Mesothelial cell of epicardium (in vitro differentiated cells): ENCODE measurements at places on chromosomes 1 and 21.
A peak's percentile ranks its signal among the peaks of the same experiment; 100 is the strongest.

DNA sequence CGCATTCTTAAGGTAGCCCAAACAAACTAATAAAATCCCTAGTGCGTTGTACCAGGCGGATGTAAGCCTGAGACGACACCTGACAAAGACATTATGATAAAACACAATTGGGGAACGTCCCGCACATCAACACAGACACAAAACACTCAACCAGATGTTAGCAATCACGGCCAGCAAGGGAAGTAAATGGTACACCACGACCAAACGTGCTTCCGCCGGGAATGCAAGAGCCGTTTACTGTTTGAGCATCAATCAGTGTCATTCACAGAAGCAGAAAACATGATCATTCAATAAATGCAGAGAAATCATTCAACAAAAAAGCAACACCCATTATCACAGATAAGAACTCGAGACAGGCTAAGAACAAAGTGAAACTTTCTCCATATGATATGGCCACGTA is 49.4 kb upstream of the COL18A1 start:
- no peak for DNase-seq

DNA sequence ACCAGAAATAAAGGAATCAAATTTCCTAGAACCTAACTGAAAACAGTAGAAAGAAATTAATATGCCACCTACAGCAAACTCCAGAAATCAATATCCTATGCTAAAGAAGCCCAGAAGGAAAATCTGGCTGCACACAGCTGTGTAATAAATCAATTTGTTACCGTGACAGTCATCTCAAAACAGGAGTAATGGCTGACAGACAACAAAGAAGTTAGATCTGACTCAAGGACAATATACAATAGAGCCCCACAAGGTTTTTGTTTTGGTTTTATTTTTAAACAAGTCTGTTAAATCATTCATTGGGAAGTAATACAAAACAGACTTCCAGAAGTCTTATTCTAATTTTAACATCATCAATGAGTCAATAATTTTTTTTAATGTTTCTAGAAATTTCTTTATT is 168.4 kb downstream of the RERE start:
- no peak for DNase-seq

GRCh38 chr21:32868631-32869454 is 97.3 kb upstream of the PAXBP1 start:
- no peak for DNase-seq

DNA sequence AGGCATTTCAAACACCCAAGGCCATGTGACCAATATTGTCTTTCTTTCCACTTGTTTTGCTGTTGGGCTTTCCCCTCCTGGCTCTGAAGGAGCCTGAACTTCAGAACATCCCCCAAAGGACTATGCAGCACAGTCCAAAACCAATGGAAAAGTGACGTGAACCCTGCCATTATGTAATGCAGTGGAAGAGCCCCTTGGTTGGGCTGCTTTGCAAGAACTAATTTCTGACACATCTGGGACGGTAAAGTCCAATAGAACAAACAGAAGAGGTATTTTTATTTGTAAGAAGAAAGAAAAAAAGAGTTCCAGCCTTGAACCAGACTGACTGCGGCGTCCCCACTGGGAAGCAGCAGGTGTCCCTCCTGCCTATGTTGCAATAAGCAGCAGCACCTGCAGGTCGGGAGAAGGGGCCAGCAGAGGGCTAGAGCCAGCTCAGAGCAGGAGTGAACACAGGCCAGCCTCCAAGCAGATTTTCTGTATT is 116.7 kb downstream of the CDC7 start:
- DNase-seq = no peak

GRCh38 chr1:231918239-231919015 is 291.8 kb downstream of the DISC1 start:
- no peak for DNase-seq

GRCh38 chr1:14538335-14538734 is 60.1 kb upstream of the KAZN start:
- DNase-seq = no peak

GRCh38 chr1:46550751-46551231 is 656 bp downstream of the KNCN start:
- no peak for DNase-seq

- no peak for DNase-seq
These were observed 41.6 kb upstream of the SEC16B start for GRCh38 chr1:178011465-178011828.

DNA sequence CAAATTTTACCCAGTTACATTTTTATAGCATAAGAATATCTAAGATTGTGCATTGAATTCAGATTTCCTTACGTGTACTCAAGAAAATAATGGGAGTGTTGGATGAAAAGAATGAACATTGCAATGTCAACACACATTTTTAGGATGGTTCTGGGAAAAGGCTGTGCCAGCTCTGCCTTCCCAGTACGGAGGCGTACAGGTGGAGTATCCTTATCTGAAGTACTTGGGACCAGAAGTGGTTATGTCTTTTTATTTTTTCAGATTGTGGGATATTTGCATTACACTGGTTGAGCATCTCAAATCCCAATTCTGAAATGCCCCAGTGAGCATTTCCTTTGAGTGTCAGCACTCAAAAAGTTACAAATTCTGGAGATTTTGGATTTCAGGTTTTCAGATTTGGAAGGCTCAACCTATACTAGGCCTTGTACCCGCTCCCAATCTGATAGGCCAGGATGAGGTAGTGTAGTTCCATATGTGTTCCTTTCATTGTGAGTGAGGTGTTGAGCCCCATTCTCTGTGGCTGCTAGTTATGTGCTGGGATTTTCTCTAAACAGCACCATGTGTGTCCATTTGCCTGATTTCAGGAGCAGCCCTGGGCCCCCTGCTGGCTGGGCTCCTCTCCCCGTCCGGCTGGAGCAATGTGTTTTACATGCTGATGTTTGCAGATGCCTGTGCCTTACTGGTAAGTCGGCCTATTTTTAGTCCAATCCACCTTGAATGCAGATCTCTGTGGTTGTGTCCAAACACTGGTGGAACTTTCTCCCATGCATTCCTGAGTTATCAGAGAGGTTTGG is 60.8 kb downstream of the SLC37A1 start:
- no peak for DNase-seq

DNA sequence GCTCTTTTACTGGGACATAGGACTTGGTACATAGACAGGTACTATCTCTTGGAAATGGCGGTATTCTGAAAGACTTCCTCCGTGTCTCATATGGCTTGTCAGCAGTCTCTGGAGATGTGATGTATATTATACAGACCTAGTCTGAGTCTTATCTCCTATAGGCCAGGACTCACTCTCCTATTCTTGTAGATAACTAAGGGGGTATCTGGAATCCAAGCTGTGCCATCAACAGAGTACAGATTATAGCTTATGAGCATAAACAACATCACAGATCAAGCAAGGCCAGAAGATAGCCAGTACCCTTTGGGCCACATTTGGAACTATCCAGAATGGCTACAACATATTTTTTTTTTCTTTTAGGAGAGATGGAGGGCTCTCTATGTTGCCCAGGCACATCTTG is 16.1 kb upstream of the RIMKLA start:
- DNase-seq = no peak

DNA sequence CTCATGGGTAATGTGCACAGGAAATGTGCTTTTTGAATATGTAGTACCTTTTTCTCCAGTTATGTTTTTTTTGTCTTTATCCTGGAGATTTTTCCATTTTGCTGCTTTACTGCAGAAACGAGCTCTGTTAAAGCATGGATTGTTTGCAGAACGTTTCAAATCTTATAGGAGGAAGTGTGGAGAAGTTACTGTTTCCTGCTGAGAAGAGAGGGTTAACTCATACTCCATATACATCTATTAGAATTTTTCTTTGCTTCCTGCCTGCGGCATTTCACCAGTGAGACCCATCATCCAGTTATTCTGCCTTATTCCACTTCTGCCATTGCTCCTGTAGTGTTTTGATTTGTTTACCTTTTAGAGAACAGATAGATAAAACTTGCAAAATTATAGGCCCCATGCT is 2.0 kb downstream of the RPRD2 start:
- DNase-seq = no peak

- no peak for DNase-seq
These were observed 23.1 kb downstream of the UBE2G2 start for GRCh38 chr21:44778499-44778911.

GRCh38 chr1:156122519-156123355 is 8.2 kb downstream of the LMNA start:
- no peak for DNase-seq

- DNase-seq = no peak
These were observed 38.4 kb downstream of the VCAM1 start for GRCh38 chr1:100757946-100758345.

DNA sequence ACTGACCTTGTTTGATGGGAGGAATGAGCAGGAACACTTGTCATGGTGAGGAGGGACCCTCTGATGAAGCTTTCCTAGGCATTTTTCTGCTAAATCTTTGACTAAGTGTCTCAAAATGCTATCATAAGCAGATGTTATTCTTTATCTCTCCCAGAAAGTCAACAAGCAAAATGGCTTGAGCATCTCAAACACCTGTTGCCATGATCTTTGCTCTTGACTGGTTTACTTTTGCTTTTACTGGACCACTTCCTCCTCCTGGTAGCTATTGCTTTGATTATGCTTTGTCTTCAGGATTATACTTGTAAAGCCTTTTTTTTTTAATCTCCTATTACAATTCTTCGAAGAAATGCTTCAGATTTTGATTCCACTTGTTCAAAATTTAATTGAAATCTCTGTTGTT is 157.4 kb downstream of the GPR52 start:
- no peak for DNase-seq

- DNase-seq = no peak
These were observed 675.6 kb downstream of the SMYD3 start for GRCh38 chr1:245831518-245831917.

DNA sequence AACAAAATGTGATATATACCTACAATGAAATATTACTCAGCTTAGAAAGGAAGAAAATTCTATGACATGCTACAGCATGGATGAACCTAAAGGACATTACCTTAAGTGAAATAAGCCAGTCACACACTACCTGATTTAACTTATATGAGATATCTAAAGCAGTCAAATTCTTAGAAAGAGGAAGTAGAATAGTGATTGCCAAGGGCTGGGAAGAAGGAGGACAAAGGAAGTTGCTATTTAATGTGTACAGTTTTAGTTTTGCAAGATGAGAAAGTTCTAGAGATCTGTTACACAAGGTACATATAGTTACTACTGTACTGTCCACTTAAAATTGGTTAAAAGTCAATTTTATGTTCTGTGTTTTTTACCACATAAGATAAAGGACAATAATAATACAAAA is 87.5 kb upstream of the KCTD3 start:
- no peak for DNase-seq

- no peak for DNase-seq
These were observed 66.1 kb upstream of the SERBP1 start for GRCh38 chr1:67496329-67496728.

- no peak for DNase-seq
These were observed 7.0 kb downstream of the TAS1R2 start for GRCh38 chr1:18852501-18852900.

- peak; percentile 38 for DNase-seq
These were observed 7.5 kb downstream of the NBPF1 start for GRCh38 chr1:16605532-16606505.

DNA sequence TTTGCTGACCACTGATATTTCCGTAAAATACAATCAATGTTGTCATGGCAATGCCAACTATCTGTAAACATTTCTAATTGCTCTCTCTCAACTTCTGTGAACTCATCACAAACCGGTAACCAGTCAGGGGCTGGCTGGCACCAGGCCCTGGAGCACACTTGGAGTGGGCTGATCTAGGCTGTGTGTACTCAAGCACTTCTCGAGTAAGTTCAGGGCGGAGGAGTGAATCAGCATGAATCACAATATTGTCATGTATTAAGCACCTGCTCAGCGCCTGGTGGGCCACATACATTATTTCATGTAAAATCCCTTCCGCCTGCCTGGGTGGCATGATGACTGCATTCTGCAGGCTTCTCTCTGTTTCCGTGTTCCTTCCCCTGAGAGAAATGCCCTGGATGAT is 212.4 kb downstream of the FOXD2 start:
- DNase-seq = peak; percentile 38

DNA sequence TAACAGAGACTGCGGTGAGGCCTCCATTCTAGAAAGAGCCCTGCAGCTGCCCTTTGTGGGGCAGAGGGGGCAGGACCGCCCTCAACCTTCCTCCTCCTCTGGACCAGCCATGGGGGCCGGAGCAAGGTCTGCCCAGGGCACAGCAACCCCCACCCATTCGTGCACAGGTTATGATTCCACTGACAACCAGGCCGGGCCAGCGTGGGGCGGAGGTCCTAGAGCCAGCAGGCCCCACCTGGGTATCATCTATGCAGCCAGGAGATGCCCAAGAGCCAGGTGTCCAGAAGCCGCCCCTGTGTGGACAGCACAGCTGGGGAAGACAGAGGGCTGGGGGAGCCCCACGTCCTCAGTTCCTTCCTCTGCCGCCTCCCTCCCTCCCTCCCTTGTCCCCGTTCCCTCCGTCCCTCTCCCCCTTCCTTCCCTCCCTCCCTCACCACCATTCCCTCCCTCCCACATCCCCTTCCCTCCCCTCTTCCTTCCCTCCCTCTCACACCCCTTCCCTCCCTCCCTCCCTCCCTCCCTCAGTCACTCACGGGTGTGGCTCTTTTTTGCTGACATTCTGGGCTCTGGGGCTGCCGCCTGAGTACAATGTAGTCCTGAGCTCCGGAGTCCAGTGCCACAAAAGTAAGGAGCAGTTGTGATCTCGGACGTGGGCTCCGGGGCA is 12.3 kb downstream of the RNF223 start:
- no peak for DNase-seq

GRCh38 chr1:229653420-229653819 is 27.4 kb downstream of the URB2 start:
- DNase-seq = no peak

- DNase-seq = no peak
These were observed 51.0 kb downstream of the F3 start for GRCh38 chr1:94490556-94490955.

DNA sequence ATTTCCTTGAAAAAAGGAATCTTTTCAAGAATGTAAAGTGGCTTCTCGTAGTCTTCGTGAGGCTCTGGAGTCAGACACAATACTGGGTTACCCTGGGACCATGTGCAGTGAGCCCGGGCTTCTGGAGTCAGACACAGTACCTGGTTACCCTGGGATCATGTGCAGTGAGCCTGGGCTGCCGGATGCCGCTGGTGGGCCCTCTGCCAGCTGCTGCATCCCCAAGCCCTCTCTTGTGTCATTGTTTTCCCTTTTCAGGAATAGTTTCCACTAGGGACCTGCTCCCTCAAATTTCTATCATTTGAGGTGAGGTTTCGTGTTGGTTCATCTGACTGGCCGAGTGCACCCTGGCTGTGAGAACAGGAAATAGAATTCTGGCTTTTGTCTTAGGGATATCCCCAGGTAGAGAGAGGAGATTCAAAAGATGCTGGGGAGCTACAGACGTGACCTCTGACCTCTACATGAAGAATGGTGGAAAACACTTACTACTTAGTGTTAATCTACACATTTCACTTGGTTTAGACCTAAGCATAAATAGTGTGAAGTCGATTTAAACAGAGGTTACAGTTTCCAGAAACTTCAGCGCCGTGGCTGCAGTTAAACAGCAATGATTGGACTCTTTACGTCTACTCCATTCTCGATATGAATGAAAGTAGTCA is 10.6 kb downstream of the ADARB1 start:
- DNase-seq = no peak
